Peyer's patch (tissue), 4 donors: ENCODE measurements at places on chromosomes 5 and 9. TPM values are rescaled to one million over a fixed set of nuclear protein-coding genes. Genes with fewer than 3 reads are reported as not detected.

- DNase-seq: no peak
- no peaks in the 10 kb centered on the region for H3K27me3 ChIP-seq
- no peaks in the 10 kb centered on the region for H3K36me3 ChIP-seq
- no peak overlapping the region for H3K4me3 ChIP-seq
- no peaks in the 10 kb centered on the region for H3K4me1 ChIP-seq
- no peak overlapping the region for H3K27ac ChIP-seq
Measured at GRCh38 chr9:129981180-129981907, 61.6 kb downstream of the FNBP1 start.

DNA sequence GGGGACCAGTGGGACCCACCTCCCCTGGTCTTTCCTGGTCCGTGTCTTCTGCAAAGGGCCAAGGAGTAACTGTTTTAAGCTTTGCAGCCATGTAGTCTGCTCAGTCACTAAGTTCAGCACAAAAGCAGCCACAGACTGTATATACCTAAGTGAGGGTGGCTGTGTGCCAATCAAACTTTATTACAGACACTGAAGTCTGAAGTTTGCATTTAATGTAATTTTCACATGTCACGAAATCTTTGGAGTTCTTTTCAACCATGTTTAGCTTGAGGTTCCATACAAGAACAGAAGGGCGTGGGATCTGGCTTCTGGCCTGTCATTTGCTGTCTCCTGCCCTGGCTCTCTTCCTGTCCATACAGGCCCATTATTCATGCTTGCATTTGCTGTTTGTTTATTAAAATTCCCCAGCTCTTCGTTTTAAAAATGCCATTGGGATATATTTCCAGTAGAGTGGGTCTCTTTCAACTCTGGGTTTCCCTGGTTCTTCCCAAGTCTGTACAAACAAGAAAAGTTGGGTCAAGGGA is 64.2 kb upstream of the ECM2 start:
- peak overlapping the region; percentile 65 for H3K27ac ChIP-seq
- no peak for DNase-seq
- H3K4me3 ChIP-seq: no peak overlapping the region
- H3K36me3 ChIP-seq: no peaks in the 10 kb centered on the region

DNA sequence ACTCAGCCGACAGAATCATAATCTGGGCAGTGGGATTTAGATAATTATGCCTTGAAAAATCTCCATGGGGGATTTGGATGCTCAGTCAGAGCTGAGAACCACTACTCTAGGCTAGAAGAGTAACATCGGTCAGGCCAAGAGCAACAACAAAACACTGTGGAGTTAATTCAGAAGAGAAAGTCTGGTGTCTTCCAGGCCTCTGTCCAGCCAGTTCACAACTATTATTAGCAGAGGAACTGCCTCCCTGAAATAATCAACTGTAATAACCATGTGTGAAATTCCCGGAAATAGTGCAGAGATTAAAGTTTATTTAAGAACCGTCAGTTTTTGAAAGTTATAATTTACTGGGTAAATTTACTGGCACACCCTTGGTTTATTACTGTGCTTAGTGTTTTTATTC is 8.2 kb upstream of the MARCHF3 start:
- DNase-seq: no peak
- no peaks in the 10 kb centered on the region for H3K27me3 ChIP-seq
- no peak overlapping the region for H3K4me3 ChIP-seq
- H3K36me3 ChIP-seq: no peaks in the 10 kb centered on the region

DNA sequence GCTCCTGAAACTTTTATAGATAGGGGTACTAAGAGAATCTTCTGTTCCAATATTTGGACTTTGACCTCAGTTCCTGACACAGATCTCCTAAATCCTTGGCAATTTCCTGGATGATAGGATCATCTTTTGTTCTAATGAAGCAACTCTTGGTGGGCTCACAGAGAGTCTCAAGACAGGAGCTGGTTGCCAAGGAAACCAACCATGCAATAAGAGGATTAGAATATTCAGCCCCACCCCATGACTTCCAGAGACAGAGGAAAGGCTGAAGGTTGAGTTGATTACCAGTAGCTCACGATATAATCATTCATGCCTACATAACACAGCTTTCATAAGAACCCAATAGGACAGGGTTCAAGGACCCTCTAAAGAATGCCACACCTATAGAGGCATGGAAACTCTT is 2050.2 kb upstream of the CDH6 start:
- no peaks in the 10 kb centered on the region for H3K4me1 ChIP-seq
- no peak overlapping the region for H3K27ac ChIP-seq
- no peak for DNase-seq
- no peaks in the 10 kb centered on the region for H3K27me3 ChIP-seq

DNA sequence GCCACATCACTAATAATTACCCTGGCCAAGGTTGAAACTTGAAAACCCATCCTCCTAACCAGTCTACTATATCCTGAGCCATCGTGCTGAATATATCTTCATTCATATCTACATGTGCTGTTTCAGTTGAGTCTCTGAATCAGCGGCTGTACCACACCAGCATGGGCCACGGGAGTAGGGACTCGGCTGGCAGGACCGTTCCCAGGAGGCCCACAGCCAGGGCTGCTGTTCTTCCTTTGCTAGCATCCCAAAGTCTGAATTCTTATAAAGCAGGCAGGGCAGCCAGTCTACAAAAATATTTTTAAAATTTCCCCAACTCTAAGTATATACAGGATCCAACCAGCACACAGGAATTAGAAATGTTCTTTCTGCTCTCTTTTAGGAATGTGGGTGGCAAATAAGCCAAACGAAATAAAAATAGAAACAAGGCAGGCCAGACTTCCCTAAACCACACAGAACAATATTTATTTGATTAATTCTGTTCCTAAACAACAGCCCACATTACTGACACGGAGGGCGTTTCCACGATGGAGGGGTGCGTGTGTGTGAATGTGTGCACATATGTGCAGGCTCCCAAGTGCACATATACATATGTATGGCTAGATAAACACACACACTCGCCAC is 42.8 kb upstream of the EQTN start:
- no peaks in the 10 kb centered on the region for H3K27me3 ChIP-seq
- H3K36me3 ChIP-seq: no peaks in the 10 kb centered on the region
- DNase-seq: no peak

DNA sequence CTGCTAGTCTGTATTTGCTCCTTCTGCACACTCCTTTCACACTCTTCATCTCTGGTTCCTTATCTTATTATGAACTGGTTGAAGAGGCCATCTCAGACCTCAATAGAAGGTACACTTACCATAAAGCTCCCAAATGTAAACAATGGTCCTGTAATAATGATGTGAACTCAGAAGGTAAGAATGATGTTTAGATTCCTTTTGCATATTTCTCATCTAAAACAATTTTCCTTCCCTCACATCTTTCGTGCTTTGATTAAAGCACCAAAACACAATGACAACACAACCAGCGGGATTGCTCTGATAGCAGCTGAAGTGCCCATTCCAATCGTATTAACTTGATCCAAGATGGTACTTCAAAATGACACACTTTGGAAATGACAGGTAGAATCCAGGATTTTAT is 34.3 kb downstream of the NFIB start:
- H3K36me3 ChIP-seq: no peaks in the 10 kb centered on the region
- DNase-seq: no peak
- no peak overlapping the region for H3K27ac ChIP-seq
- H3K4me1 ChIP-seq: peaks cover 3% of the 10 kb centered on the region

DNA sequence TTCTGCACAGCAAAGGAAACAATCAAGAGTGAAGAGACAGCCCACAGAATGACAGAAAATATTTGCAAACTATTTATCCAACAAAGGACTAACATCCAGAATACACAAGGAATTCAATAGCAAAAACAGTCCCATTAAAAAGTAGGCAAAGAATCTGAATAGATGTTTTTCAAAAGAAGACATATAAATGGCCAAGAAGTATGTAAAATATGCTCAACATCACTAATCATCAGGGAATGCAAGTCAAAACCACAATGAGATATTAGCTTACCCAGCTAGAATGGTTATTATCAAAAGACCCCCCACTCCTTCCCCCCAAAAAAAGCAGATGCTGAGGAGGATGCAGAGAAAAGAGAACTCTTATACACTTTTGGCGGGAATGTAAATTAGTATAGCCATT is 13.4 kb upstream of the OR13C8 start:
- no peaks in the 10 kb centered on the region for H3K36me3 ChIP-seq
- DNase-seq: no peak
- H3K4me1 ChIP-seq: no peaks in the 10 kb centered on the region
- no peaks in the 10 kb centered on the region for H3K27me3 ChIP-seq
- no peak overlapping the region for H3K27ac ChIP-seq

- no peak for DNase-seq
- no peak overlapping the region for H3K4me3 ChIP-seq
- H3K27ac ChIP-seq: no peak overlapping the region
- H3K36me3 ChIP-seq: peaks cover 5% of the 10 kb centered on the region
- no peaks in the 10 kb centered on the region for H3K27me3 ChIP-seq
- no peaks in the 10 kb centered on the region for H3K4me1 ChIP-seq
Measured at GRCh38 chr5:126377424-126377823, 45.8 kb upstream of the GRAMD2B start.

DNA sequence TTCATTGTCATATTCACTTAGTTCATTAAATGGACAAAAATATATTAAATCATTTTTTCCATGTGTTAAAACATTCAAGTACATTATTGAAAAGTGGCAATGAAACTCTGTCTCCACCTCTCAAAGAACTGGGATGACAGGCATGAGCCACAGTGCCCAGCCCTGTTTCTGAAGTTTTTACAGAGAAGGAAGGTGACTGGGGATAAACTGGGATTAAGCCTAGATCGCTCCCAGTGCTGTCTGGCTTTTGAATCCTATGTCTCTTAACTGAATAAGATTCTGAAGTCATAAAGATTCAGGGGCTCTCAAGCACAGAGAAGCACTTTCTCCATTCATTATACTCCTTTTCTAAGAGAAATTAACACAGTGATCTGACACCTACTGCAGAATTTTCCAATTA is 88.3 kb downstream of the SLC38A9 start:
- no peak overlapping the region for H3K4me3 ChIP-seq
- no peaks in the 10 kb centered on the region for H3K36me3 ChIP-seq
- H3K27me3 ChIP-seq: no peaks in the 10 kb centered on the region
- no peak for DNase-seq
- no peak overlapping the region for H3K27ac ChIP-seq

GRCh38 chr9:81497091-81497490 is 192.3 kb downstream of the TLE1 start:
- no peaks in the 10 kb centered on the region for H3K36me3 ChIP-seq
- no peak overlapping the region for H3K4me3 ChIP-seq
- no peak overlapping the region for H3K27ac ChIP-seq
- DNase-seq: no peak
- H3K27me3 ChIP-seq: no peaks in the 10 kb centered on the region
- no peaks in the 10 kb centered on the region for H3K4me1 ChIP-seq

DNA sequence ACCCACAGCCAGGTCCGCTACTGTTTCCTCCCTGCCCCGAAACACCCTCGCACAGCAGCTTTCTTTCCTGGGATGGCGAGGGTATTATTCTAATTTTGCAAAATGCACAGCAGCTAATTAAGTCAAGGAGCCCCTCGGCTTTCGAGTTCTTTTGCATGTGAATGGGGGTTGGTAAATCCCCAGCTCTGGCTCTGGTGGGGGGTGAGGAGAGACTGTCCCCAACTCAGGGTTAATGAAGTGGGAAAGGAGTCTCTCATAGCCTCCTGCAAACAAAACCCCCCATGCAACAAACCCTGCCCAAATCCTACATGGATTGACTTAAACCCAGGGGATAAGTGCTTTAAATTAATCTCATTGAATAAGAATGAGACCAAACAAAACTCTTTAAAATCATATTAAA is 8.8 kb downstream of the BARHL1 start:
- H3K36me3 ChIP-seq: no peaks in the 10 kb centered on the region
- no peak overlapping the region for H3K4me3 ChIP-seq
- DNase-seq: no peak
- no peaks in the 10 kb centered on the region for H3K27me3 ChIP-seq
- no peak overlapping the region for H3K27ac ChIP-seq

GRCh38 chr9:114969269-114969668 is 38.9 kb upstream of the TNFSF8 start:
- no peaks in the 10 kb centered on the region for H3K27me3 ChIP-seq
- no peak overlapping the region for H3K4me3 ChIP-seq
- no peak for DNase-seq
- no peaks in the 10 kb centered on the region for H3K4me1 ChIP-seq
- H3K27ac ChIP-seq: no peak overlapping the region

- no peaks in the 10 kb centered on the region for H3K27me3 ChIP-seq
- no peak overlapping the region for H3K4me3 ChIP-seq
- no peak for DNase-seq
- no peaks in the 10 kb centered on the region for H3K36me3 ChIP-seq
- H3K27ac ChIP-seq: no peak overlapping the region
- peaks cover 9% of the 10 kb centered on the region for H3K4me1 ChIP-seq
Measured at GRCh38 chr9:19156805-19157204, 29.5 kb upstream of the PLIN2 start.

GRCh38 chr5:54705994-54706653 is 188.6 kb downstream of the SNX18 start:
- no peak for DNase-seq
- no peaks in the 10 kb centered on the region for H3K4me1 ChIP-seq
- no peaks in the 10 kb centered on the region for H3K27me3 ChIP-seq

Gene GFI1B
- 2.7 TPM for total RNA-seq

Gene GPR151
- total RNA-seq: not detected

Gene NR4A3
- not detected for total RNA-seq

Gene PCDHB12
- 0.80 TPM for total RNA-seq

Gene PROB1
- 0.85 TPM for total RNA-seq

Gene PCDHGA10
- 7.7 TPM for total RNA-seq

Gene IL4
- not detected for total RNA-seq
